Fibroblast of skin of back (primary cell): ENCODE measurements at places on chromosomes 12 and 14.

DNA sequence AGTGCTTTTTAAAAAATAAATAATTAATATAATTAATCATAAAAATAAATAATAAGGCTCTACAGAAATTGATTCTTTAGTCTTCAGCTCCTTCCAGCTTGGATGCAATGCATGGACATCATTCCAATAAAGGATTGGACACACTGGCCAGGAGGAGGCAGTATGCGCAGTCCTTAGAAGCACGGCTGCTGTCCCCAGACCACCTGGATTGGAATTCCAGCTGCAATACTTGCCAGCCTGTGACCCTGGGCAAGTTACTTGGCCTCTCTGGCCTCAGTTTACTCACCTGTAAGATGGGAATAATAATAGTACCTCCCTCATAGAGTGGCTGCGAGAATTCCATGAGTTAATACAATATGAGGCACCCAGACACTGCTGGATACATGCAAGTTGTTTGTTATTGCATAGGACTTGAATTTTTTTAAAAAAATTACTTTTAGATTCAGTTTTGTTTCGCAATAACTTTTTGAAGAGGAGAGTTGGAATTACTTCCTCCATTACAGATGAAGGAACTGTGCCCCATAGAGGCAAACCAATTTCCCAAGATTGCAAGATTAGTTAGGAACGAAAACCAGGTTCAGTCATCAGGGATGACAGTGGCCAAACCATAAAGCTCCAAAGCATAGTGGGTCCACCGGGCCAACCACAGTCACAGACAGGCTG is 12.2 kb downstream of the RPH3A start:
- no peak for DNase-seq

DNA sequence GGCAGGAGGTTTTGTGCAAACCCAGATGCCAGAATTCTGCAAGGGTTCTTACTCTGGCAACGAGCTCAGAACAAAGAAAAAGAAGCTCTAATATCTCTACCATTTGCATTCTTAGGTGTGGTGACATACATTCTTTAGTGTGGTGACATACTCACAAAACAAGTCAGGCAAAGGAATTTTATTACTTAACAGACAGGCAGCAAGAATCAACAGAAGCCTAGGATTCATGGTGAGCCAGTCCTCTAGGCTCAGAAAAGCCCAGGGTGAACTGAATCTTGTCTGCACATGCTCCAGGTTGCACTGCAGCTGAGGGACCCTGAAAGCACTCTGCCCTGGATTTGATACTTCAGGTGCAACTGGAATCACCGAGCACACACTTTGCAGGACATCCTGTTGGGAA is 122.4 kb upstream of the PTPRQ start:
- peak; percentile 40 for DNase-seq

DNA sequence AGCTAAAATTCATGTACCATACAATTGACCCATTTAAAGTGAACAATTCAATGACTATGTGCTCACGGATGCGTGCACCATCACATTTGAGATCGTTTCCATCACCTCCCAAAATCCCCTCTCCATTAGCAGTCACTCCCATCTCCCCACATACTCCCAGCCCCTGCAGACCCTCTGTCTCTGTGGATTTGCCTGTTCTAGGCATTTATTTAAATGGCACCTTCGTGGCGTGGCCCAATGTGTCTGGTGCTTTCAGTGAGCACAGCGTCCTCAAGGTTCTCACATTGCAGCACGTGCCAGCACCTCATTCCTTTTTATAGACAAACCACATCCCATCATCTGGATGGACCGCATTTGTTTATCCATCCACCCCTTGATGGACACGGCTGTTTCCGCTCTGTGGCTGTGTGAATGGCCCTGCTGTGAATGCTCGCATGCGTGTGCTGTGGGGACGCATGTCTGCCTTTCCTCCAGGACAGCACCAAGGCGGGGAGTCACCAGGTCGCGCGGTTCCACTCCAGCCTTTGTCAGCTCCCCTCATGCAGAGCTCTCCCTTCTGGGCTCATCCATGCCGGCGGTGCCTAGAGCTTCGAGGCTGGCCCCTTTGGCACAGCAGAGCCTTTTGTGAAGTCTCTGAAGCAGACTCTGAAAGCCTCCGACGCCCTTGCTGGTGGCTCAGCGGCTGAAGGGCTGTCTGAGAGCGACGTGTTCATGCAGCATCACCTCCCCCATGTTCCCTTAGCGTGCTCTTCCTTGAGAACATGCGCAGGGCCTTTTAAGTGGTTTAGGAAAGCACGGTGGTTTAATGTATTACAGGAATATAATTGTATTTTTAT is 184.4 kb downstream of the KIF26A start:
- DNase-seq: no peak

DNA sequence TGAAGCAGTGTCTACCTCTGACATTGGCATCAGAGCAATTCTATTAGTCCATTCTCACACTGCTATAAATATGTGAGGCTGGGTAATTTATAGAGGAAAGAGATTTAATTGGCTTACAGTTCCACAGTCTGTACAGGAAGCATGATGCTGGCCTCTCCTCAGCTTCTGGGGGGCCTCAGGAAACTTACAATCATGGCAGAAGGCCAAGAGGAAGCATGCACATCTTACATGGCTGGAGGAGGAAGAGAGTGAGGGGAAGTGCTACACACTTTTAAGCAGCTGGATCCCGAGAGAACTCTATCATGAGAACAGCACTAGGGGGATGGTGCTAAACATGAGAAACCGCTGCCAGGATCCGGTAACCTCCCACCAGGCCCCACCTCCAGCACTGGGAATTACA is 25.7 kb upstream of the SEL1L start:
- DNase-seq: no peak

GRCh38 chr14:96662116-96662970 is 134.8 kb upstream of the VRK1 start:
- no peak for DNase-seq

GRCh38 chr12:79547044-79547734 is 143.6 kb downstream of the PAWR start:
- peak; percentile 93 for DNase-seq

- DNase-seq: no peak
These were observed 21.9 kb upstream of the ADIPOR2 start for GRCh38 chr12:1668833-1669543.

DNA sequence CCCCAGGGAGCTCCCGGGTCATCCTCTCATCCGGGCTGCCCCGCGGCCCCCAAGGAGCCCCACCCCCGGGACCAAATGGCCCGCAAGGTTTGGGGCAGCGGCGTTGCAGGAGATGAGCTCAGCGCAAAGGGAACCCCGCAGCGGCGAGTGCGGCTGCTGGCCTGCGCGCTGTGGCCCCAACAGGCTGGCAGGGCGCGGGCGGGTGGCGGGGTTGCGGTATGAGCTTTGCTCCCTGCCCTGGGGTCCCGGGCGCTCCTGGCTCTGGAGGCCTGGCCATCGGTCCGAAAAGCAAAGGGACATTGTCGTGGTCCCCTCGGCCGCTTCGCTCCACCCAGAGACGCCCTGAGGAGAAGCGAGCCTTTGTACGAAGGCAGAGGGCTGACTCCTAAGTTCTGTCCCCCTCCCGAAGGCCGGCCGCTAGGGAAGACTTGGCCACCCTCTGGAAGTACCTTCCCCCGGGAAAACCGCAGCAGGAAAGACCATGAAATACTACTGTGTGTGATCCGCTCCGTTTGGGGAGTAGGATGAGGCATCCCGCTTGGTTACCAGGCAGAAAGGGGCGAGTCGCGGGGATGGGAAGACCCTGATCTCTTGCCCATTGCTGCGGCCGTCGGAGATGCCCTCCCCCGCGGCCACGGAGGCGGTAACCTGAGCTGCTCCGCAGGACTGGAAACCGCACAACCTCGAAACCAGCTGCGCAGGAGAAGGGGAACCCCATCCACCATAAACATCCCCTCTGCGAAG is 620 bp upstream of the NID2 start:
- DNase-seq: peak; percentile 74

GRCh38 chr12:111850526-111850925 is 8.5 kb downstream of the MAPKAPK5 start:
- DNase-seq: no peak

- no peak for DNase-seq
These were observed 15.7 kb upstream of the DLK1 start for GRCh38 chr14:100710826-100711462.

DNA sequence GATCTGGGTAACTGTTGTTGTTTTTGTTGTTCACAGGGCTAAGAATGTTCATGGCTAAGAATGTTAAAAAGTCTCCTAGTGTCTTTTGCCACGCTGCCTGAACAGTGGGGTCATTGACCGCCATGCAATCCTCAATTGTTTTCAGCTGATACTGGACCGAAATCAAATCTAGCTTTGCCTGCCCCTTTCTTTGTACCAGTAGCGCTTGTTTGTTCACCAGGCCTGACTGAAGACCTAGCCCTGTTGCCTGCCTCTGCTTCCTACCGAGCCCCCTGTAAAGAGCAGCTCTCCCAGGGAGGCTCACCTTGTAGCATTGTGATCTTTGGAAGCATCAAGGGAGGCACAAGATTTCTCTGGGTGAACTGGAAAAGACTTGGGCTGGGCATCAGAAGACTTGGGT is 6.7 kb downstream of the PSEN1 start:
- no peak for DNase-seq

- no peak for DNase-seq
These were observed 38.1 kb downstream of the KLRG1 start for GRCh38 chr12:9027161-9028059.

DNA sequence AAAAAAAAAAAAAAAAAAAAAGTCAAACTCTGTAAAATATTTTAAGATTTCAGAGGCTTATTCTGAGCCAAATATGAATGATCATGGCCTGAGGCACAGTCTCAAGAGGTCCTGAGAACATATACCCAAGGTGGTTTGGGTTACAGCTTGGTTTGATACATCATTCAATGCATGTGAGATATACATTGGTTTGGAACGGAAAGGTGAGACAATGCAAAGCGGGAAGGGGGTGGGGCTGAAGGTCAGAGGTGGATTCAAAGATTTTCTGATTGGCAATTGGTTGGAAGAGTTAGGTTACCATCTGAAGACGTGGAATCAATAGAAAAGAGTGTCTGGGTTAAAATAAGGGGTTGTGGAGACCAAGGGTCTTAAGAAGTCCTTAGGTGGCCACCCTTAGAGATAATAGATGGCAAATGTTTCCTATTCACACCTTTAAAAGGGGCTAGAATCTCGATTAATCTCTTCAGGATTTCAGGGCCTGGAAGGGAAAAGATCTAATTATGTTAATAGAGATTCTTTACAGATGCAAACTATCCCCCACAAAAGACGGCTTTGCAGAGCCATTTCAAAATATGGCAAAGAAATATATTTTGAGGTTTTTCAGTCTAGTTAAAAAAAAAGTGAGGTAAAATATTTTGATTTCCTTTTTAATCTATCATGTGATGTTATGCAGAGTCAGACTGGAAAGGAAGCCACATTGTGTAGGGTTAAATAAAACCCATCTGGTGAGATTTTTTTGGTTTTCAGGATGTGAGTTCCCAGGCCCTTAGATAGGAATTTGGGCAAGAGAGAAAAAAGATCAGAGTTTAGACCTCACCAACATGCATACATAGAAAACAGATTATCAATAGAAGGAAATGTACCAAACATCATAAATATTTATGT is 173.8 kb upstream of the CNOT2 start:
- no peak for DNase-seq

DNA sequence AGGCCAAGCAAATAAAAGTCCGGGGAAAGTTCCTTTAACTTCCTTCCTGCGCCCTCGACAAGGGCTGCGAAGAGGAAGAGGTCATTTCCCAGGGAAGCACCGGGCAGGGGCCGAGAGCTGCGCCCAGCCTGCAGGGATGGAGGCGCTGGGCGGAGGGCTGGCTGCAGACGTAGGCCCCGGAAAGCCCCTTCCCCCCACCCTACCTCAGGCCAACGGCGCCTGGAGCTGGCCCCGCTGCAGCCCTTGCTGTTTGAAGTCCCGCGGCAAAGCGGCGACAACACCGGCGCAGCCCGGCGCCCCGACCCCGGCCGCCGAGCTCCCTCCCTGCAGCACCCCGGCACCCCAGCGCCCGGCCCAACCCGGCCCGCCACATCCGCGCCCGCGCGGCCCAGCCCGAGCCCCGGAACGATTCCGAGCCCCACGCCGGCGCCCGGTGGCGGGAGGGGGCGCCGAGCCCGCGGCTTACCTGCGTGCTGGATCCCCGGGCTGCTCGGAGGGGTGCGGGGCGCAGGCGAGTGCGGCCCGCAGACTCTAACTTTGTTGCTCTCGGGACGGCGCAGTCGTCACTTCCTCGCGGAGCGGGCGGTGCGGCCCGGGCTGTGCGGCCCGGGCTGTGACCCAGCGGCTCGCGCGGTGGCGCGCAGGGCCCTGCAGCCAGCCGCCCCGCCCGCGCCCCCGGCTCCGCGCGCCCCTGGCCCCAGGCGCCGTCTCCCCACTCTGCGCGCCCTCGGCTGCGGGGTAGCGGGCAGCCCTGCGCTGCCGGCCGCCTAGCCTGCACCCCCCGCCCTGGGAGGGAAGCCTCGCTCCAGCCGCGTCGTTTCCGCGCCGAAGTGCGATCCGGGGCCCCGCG is 64.8 kb upstream of the PTGR2 start:
- peak; percentile 57 for DNase-seq

DNA sequence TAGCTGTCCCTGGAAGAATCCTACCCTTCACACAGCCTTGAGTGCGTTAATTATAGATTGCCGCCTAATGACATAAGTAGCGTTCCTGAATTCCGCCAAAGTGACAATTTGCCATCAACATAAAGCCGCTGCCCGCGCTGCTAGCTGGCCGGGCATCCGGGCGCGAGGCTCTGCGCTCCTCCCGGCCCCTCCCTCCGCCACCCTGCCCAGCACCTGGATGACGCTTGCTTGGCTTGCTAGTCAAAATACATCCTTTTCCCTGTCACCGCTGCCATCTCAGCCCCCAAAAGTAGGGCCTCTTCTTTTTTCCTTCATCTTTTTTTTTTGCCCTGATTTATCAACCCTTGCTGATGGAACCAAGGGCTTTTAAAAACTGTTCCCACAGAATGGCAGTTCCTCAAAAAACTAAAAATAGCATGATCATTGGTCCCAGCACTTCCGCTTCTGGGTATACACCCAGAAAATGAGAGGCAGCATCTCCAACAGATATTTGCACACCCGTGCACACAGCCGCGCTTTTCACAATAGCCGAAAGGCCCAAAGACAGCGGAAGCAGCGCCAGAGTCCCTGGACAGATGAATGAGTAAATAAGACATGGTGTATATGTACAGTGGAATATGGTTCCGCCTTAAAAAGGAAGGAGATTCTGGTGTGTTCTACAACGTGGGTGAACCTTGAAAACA is 235.2 kb downstream of the BCL11B start:
- DNase-seq: no peak

- no peak for DNase-seq
These were observed 8.1 kb downstream of the PTGES3 start for GRCh38 chr12:56679883-56680575.

DNA sequence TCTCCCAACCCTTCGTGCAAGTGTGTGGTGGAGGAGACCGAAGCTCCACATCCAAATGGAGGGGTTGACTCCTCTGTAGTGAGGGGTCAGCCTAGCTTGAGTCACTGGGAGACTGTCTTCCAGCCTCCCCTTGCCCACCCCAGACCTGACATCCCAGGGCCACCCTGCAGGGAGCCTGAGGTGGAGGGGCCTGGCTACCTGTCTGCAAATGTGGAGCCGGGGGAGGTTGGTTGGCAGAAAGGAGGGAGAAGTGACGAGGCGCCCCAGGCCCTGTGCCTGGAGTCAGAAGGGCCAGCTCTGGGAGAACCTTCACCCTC is 37.5 kb downstream of the NFKBIA start:
- no peak for DNase-seq
